Skeletal muscle cell (primary cell): ENCODE measurements at places on chromosomes 13 and 19.

- no peak for DNase-seq
These were observed 98.7 kb upstream of the KL start for GRCh38 chr13:32917504-32917903.

- DNase-seq: no peak
These were observed 74.3 kb upstream of the UBL3 start for GRCh38 chr13:29924482-29925350.

DNA sequence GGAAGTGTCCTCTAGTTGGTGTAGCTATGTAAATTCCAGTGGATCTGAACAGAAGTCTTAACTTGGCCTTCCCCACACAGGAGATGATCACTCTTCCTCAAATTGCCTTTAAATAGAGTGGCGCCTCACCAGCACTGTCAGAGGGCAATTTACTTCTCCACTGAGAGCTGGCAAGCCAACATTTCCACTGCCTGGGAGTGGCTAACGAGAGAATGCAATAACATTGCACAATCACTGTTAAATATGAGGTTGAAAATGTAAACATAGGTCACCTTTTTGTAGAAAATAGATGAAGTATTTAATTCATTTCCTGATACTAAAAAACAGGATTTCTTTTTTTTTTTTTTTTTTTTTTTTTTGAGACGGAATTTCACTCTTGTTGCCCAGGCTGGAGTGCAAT, 55.4 kb upstream of the UBL3 start:
- no peak for DNase-seq

- peak; percentile 56 for DNase-seq
These were observed 632.1 kb downstream of the DIAPH3 start for GRCh38 chr13:59531571-59532091.

DNA sequence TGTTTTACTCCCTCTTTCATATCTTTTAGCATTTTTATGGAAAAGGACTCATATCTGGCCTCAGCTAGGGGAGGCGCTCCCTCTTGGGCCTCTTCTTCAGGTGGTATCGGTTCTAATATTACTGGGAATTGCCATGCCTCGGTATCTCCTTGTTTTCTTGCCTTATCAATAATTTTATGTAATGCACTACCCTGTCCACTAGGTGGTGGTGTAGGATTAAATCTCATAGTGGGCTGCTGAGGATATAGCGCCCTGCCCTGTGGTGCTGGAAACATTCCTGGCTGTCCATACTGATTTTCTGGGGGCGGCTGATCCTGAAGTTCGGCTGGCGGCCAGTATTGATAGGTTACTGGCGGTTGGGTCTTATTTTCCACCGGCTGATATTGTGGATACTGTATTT, 35.8 kb downstream of the ZNF420 start:
- no peak for DNase-seq

DNA sequence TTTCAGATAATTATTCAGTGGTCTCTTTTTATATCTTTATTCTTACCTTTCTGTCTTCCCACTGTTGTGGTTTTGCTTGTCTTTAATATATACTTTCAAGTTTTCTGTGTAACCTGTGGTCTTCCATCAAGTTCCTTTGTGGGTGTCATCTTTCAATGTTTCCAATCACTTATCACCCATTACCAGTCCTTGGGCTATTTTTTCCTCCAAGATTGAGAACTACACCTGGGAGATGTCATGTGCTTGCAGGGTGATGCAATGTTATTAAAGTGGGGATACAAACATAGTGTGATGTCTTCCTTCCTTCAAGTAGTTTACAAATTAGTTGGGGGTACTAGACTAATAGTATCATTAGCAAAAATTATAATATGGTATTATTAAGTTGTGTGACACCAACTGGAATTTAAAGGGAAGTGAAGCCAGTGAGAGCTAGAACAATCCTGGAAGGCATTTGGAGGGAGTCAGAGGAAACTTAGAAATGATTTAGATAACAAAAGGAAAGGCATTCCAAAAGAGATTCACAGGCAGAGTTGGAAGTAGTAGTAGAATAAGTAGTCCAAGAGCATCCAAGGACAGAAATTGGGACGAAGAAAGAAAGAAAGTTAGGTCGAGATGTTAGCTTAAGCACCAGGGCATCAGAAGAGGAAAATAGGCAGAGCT, 3.4 kb downstream of the FNDC3A start:
- no peak for DNase-seq

- no peak for DNase-seq
These were observed 1.1 kb downstream of the IRS2 start for GRCh38 chr13:109785141-109785891.

DNA sequence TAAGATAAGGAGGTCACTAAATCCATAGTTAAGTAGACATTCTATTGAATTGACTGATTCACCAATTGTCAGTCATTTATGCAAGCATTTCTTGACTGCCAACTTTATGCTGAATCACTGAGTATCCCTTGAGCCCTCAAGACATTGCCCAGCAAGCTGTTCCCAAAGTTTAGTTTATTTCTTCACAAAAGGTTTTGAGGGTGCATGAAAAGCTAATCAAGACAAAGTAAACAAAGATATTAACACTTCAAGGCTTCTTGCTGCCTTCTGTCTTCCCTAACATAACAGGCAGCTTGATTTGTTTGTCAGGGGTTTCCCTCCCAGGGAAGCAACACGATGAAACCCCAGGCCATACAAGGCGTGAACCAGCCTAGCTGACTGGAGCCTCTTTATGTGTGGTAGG, 374.4 kb downstream of the SPRY2 start:
- no peak for DNase-seq

GRCh38 chr19:48548253-48548911, 3.6 kb upstream of the SULT2B1 start:
- DNase-seq: no peak

DNA sequence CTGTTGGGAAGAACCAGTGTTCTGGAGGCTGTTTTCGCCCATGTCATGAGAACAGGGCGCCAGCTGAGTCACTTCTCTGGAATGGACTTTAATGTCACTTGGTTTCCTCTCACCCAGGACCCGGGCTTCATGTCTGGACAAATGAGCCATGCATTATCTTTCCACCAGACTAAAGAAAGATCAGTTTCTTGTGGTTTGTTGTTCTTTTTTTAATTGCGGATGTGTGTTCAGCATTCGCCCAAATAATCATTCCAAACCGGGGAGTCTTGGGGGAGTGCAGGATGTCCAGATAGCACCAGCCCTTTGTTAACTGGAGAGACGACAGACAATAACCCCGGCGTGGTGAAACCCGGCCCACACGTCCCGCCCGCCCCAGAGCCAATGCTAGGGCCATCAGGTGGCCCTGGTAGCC, 102.5 kb downstream of the COL4A2 start:
- DNase-seq: no peak

DNA sequence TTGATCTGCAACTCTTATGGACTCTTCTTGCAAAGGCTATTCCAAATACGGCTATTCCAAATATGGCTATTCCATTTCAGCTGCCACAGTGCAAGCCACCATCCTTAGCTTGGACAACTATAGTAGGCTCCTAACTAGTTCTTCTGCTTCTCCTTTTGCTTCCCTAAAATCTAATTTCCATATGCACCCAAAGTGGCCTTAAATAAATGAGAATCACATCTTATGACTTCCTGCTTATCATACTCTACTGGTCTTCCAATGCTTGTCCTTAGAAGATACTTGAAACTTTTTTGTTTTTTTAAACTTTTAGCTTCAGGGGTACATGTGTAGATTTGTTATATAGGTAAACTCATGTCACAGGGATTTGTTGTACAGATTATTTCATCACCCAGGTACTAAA, 4.9 kb downstream of the UCHL3 start:
- DNase-seq: no peak

GRCh38 chr13:51802631-51803418, 1.1 kb downstream of the DHRS12 start:
- DNase-seq: no peak

- peak; percentile 53 for DNase-seq
These were observed 19.2 kb downstream of the SBNO2 start for GRCh38 chr19:1154731-1155351.

- no peak for DNase-seq
These were observed 9.3 kb downstream of the MPND start for GRCh38 chr19:4352701-4353121.

DNA sequence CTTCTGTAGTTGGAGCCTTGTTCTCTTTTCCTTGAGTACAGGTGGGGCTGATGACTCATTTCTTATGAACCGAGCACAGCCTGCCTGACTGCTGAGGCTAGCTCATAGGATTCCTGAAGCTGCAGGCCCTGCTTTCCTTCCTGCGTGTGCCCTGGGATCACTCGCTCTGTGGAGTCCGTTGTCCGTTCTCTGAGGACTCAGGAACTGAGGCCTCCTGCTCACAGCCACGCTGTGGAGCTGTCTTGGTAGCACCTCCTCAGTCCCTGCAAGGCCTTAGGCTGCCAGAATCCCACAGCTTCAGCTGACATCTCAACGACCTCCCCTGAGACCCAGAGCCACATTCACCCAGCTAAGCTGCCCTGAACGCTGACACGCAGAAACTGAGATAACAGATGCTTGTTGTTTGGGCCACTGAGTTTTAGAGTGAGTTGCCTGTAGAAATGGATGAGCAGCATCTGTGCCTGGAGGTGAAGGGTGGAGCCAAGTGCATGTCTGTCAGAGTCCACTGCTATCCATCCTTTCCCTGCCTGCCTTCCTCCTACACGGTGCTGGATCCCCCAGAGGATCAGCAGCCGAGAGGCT, 72.9 kb downstream of the ARHGEF7 start:
- no peak for DNase-seq

DNA sequence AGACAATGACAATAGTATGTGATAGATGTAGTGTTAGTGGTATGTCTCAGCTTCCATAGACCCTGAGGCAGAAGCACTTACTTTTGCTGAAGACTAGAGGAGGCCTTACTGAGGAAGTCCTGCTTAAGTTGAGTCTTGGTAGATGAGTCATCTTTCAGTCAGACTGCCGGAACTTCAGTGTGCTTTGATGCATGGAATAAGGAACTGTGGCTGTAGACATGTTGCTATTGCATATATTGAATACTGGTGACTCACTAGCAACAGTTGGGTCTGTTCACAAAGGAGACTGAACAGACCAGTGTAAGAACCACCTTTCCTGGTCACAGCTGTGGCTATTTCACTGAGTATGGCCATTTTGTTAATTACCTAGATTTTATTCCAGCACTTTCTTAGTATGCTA, 1000.6 kb downstream of the OLFM4 start:
- no peak for DNase-seq

- DNase-seq: no peak
These were observed 1567.3 kb downstream of the SLITRK5 start for GRCh38 chr13:89238496-89238895.

DNA sequence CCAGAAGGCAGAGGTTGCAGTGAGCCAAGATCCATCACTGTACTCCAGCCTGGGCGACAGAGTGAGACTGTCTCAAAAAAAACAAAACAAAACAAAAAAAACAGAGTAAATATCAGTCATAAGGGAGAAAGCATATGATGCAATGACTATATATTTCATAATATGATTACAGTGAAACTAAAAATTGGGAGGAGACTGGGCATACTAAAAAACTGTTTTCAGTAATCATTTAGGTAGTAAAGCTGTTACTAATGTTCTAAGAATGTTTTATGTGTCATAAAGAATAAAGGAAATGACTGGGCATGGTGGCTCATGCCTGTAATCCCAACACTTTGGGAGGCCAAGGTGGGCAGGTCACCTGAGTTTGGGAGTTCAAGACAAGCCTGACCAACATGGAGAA, 15.9 kb downstream of the ZNF573 start:
- no peak for DNase-seq

GRCh38 chr19:16861011-16861410, 27.8 kb upstream of the F2RL3 start:
- no peak for DNase-seq

- DNase-seq: no peak
These were observed 9.3 kb downstream of the ZNF611 start for GRCh38 chr19:52725528-52725961.

GRCh38 chr13:86870444-86870843, 800.7 kb upstream of the SLITRK5 start:
- no peak for DNase-seq

GRCh38 chr19:48671446-48671995, 1.3 kb downstream of the NTN5 start:
- no peak for DNase-seq

- no peak for DNase-seq
These were observed 14.3 kb upstream of the QTRT1 start for GRCh38 chr19:10686661-10687517.

- no peak for DNase-seq
These were observed 8.2 kb downstream of the NFIC start for GRCh38 chr19:3374369-3375112.

DNA sequence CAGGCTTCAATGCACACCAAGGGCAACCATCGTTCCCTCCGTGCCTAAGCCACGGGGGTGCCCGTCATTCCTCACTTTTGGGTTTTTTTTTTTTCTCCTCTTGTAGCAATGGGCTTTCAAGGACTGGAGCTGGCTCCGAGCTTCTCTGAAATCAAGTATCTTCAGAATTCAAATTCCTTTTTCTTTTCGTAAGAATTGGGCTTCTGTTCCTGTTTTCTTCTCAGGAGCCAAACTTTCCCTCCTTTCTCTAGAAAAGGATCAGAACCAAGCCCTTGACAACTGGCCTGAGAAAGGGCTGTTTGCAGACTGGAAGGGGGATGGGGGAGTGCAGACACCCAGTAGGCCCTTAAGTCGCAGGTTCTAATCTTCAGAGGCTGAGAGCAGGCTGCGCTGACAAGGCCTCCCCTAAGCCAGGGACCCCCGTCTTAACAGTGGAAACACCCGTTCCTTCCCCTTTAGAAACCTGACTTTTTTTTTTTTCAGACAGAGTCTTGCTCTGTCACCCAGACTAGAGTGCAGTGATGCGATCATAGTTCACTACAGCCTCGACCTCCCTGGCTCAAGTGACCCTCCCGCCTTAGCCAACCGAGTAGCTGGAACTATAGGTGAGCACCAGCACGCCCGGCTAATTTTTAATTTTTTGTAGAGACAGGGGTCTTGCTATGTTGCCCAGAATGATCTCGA, 51.6 kb downstream of the RFX2 start:
- DNase-seq: no peak
